ENCODE measurements at places on chromosomes 16 and 17.

- no peak for DNase-seq
These were observed 87.3 kb downstream of the C16orf78 start for GRCh38 chr16:49460786-49461470.

GRCh38 chr16:492211-492875 is 35.2 kb upstream of the CAPN15 start:
- DNase-seq: no peak

GRCh38 chr17:36212966-36213365 is 2.1 kb downstream of the CCL4L2 start:
- no peak for DNase-seq

DNA sequence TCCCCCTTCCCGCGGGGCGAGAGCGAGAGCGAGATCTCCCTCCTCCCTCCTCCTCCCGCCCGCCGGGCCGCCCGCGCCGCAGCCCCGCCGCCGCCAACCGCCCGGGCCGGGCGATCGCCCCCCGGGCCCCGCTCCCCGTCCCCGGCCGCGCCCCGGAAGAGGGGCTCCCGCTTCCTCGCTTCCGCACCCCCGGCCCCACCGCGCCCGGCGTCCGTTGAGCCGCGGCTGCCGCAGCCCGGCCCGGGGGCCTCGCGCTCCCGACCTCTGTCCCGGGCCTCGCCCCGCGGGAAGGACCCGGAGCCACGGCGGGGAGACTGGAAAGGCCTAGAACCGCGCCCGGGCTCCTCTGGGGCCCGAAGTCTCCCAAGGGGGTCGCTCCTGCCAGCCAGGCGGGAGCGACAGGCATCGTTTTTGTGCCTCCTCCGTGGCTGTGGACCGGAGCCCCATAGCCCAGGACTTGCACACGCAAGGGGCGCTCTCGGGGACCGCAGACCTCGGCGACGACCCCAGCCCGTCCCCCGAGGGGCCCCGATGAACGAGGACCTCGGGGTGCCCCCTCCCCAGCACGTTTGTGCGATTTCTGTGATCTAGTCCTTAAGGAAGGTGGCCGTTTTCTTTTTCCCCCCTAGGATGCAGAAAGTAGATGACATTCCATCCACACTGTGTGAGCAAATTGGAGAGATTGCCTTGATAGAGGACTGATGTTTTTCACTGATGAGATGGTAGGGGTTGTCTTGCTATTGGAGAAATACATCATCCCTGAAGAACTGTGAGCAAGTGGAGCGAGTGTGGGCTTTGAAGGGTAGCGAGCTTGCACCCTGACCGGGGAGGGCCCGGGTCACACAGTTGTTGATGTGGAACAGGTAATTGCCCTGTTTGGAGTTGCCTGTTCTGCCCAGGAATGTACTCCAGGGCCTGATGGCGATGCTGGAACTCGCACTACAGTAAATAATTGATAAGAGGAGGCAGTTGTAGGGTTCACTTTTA is 611 bp downstream of the BANP start:
- DNase-seq: peak; percentile 38

DNA sequence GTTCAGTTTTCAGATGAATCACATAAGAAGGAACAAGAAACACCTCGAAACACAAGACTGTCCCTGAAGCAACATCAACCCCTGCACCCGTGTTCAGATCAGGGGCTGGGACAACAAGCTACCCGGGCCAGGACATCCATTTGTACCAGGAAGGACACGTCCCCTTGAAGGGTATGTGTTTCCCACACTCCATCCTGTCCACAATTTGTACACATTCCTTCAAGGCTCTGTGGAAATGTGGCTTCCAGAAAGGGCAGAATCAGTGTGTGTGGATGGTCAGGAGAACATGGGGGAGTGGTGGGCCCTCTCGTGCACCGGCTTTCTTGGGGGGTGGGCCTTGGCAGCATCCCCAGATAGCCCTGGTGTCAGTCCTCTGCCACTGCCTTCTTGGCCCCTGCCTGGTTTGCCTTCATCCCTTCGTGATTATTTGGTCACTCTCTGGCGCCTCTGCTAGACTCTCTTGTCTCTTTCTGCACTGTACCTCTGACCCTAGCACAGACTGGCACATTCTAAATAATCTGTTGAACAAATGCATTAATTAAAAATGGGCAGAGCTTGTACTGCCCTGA is 10.3 kb downstream of the KIFC3 start:
- no peak for DNase-seq

- DNase-seq: no peak
These were observed 291.2 kb upstream of the SALL1 start for GRCh38 chr16:51442141-51442870.

GRCh38 chr17:59565171-59565958 is at the start of gene DHX40:
Gene DHX40 (plus strand): TSS chr17:59565610. CDS start chr17:59565672, 62 bp downstream.
- DNase-seq: peak; percentile 96

GRCh38 chr17:2025622-2026309 is 632 bp upstream of the RTN4RL1 start:
- DNase-seq: peak; percentile 80

DNA sequence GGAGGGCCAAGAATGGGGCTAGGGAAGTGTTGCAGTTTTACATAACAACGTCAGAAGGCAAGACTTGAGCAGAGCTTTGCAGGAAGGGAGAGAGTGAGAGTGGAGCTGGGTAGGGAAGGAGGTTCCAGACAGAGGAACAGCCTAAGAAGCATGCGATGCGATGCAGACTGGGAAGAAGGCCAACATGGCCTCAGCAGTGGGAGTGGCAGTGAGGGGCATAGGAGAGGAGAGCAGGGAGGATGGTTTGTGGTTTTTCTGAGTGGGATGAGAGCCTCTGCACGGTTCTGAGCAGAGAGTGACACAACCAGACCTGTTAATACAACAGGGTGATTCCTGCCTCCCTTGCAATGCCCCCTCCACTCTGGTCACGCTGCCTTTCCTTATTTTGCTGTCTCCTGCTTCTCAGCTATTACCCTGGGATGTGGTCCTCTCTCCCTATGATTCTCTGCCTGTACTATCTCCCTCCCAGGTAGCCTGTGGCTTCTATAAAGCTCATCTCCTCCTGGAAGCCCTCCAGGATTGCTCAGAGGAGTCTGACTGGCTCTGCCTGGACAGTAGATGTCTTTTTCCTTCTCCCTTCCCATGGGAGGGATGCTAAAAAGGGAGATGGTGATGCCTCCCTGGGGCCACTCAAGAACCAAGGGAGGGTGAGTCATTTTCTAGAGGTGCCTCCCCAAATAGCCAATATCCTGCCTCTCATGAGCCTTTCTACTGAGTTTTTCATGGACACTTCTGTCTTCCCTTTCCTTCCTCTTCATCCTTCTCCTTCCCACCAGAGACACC is 38.7 kb upstream of the NGFR start:
- DNase-seq: peak; percentile 25

DNA sequence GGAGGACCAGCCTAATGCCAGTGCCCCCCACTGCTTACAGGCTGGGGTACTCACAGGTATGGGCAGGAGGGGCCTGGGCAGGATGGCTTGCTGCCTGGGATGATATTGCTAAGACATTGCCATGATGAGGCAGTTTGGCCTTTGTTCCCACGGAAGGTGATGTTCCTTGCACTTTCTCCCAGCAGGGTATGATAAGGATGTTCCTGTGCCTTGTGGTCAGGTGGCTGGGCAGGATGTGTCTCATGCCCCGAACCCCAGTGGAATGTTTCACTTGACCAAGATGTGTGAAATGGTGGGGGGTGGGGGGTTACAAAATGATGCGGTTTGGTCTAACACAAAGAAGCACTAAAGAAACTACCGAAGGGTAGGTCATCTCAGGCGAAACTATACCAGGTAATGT is 337.8 kb upstream of the ZFHX3 start:
- DNase-seq: no peak

- no peak for DNase-seq
These were observed 69.5 kb downstream of the AIPL1 start for GRCh38 chr17:6365200-6365943.

- peak; percentile 53 for DNase-seq
These were observed 2.9 kb downstream of the ATP6V0C start for GRCh38 chr16:2516391-2517240.

GRCh38 chr17:81027038-81027437 is 7.9 kb upstream of the BAIAP2 start:
- DNase-seq: no peak

GRCh38 chr16:31331141-31331764 is 23.7 kb upstream of the ITGAX start:
- DNase-seq: no peak

DNA sequence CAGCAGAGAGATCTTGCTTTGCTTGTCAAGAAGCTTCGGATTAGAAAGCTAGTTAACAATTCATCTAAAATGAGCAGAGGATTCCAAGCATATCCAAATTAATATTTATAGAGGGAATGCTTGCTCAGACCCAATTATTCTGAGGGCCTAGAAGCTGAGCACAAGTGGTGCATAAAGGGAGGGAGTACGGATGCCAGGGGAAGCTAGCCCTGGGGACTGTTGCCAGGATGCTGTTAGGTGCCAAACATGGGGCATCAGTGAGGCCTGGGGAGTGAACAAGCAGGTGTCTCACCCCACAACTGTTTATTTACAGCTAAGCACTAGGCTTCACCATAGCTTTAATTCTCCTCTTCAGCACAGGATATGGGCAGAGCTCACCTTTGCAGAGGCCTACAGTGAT is 684.1 kb upstream of the C16orf82 start:
- DNase-seq: no peak

GRCh38 chr16:24538756-24539294 is 541 bp upstream of the RBBP6 start:
- no peak for DNase-seq

DNA sequence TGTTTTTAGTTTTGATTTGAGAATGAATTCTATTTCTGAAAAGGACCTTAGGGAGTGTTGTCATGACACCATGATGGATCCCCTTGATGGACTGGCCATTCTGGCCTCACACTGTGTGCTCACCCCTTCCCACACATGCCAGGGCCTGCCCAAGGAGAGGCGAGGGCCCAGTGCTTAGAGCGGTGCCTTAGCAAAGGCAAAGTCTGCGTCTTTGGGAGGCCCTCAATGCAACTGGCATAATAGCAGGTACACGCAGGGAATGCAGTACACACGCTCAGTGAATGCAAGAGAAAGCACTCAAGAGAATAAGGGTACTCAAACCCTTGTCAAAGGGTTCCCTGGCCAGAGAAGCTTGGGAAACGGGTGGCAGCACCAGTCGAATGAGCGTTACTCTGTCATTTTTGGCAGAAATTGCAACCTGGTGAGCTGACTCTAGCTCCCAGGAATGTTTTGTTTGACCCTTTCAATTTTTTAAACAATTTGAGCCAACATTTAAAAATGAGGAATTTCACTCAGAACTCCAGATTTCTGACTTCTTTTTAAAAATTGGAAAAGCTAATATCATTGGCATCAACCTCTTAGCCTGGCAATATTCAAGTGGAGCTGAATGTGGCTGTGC is 32.1 kb downstream of the NKD1 start:
- no peak for DNase-seq

- no peak for DNase-seq
These were observed 492.6 kb downstream of the TOX3 start for GRCh38 chr16:52054326-52054725.

- no peak for DNase-seq
These were observed 331.4 kb upstream of the WSB1 start for GRCh38 chr17:26962255-26963162.

DNA sequence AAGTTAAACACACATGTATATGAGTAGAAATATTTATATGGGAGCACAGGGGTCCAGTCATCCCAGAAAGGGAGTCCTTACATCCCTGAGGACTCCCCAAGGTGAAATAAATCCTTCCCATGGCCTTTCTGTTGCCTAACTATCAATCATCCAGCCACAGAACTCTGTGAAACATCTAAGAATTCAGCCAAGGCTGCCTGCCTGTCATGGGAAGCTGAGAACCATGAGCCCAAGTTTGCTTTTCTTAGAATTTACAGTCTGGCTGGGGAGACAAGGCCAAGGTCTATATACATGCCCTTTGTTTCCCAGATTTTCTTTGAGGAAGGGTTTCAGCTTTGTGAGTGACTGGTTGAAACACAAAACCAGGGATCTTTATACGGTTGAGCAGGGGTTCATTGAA is 15.8 kb downstream of the MYL4 start:
- DNase-seq: no peak

- no peak for DNase-seq
These were observed 4.2 kb downstream of the SRSF2 start for GRCh38 chr17:76732734-76733617.

DNA sequence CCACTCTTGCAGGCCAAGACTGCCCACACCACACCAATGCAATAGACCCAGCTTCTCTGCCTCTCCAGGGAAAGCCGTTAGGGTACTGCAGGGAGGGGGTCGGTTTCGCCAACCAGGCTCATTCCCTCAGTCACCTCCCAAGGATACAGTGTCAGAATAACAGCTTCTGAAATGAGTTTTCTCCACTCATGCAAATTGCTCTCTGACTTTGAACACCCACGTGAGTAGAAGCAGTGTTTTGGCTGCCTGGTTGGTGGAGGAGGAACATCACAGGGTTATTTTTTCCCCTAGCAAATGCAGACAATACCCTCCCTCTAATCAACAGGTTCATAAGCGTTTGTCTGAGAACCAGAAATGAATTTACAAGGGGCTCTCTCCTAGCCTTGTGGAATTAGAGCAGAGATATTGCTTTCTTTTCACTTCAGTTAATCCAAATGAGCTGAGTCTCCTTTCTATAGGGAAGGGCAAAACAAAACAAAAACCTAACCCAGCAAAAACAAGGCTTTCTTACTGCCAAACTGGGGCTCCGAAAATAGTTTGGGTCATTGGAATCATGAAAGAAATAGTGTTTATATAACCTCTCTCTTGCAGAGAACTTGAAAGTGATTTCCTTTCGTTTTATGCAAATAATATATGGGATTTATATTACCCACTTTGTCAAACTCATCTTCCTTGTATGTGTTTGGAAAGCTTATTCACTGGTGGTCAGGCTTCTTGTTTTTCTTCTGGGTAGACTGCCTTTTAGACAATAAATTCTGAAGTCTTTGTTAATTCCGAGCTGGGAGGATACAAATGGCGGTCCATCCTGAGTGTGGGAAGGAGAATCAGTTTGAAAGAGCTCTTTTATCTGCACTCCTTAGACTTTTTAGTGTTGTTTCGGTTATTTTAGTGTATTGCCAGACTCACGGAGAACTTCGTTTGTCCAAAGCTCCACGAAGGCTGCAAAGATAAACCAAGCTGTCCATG is 229.9 kb downstream of the MSI2 start:
- no peak for DNase-seq

GRCh38 chr17:20072692-20072992 is 63.5 kb downstream of the SPECC1 start:
- no peak for DNase-seq

DNA sequence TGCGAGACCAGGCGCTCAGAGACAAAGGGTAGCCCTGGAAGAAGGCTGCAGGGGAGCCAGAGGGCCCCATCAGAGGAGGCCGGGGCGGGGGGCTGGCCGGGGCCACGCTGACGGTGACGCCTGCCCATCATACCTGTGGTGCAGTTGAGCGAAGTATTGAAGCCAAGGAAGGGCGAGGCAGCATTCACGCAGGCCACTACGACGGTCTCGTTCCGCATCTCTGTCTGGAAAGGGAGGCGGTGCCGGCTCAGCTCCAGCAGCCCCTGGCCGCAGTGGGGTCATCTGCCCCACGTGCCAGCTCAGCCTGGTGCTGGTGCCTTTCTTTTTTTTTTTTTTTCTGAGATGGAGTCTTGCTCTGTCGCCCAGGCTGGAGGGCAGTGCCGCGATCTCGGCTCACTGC is 4.9 kb upstream of the MRPL28 start:
- no peak for DNase-seq

GRCh38 chr16:48011878-48012658 is 143.7 kb downstream of the ABCC12 start:
- no peak for DNase-seq

Measured in ACHN (cell line).